ENCODE measurements at places on chromosomes 1 and 21. TPM values are rescaled to one million over a fixed set of nuclear protein-coding genes. Genes with fewer than 3 reads are reported as not detected.

Gene AUNIP
- not detected for total RNA-seq

Gene LRRIQ3
- 0.71 TPM for total RNA-seq

Gene RUNX1
- 39.6 TPM for total RNA-seq

Gene OR2T6
- total RNA-seq: not detected

Gene NBPF6
- total RNA-seq: not detected

Gene TTC24
- total RNA-seq: not detected

Gene KCNQ4
- 10.3 TPM for total RNA-seq

Gene FAM163A
- not detected for total RNA-seq

- no peak for DNase-seq
Measured at GRCh38 chr21:19565587-19565986, 1162.0 kb upstream of the TMPRSS15 start.

GRCh38 chr1:44237721-44238457, 24.6 kb downstream of the DMAP1 start:
- DNase-seq: peak; percentile 87

DNA sequence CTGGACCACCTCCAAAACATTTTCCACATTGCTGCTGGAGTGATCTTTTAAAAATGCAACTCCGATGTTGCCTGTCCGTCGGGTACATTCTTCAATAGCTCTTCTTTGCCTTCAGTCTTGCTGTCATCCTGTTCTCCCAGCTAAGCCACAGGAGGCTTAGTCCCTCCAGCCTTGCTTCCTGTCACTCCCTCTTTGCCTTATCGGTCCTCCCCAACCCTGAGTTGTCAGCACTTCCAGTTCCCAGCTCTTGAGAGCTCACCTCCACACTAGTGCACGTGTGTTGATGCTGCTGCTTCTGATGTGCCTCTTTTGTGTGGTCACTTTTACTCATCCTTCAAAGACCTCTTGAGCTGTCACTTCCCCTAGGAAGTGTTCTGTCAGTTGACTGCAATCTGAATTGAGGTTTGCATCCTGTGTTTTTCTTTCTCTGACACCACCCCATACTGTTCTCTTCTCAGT, 15.3 kb downstream of the UCK2 start:
- no peak for DNase-seq

- no peak for DNase-seq
Measured at GRCh38 chr1:56904663-56905397, 50.2 kb downstream of the C8A start.

DNA sequence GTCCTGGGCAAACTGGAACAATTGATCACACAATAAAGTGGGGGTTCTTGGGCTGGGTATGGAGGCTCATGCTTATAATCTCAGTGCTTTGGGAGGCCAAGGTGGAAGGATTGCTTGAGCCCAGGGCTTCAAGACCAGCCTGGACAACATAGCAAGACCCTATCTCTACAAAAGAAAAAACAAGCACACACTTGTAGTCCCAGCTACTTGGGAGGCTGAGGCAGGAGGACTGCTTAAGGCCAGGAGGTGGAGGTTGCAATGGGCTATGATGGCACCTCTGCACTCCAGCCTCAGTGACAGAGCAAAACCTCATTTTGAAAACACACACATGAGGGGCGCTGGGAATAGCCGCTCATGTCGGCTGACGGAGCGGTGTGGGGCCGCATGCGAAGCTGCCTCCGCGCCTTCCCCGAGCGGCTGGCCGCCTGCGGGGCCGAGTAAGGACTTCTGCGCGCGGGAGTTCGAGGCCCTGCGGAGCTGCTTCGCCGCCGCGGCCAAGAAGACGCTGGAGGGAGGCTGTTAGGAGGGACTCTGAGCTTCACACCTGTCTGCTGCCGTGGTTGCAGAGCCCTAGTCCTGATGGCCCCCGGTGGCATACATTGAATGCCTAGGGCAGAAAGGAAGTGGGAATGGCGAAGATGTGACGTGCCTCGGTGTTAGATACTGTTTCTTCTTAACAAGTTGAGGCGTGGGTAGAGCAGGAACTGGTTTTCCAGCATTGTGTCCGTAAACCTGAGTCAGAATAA, 59.5 kb downstream of the ACBD3 start:
- DNase-seq: peak; percentile 76

DNA sequence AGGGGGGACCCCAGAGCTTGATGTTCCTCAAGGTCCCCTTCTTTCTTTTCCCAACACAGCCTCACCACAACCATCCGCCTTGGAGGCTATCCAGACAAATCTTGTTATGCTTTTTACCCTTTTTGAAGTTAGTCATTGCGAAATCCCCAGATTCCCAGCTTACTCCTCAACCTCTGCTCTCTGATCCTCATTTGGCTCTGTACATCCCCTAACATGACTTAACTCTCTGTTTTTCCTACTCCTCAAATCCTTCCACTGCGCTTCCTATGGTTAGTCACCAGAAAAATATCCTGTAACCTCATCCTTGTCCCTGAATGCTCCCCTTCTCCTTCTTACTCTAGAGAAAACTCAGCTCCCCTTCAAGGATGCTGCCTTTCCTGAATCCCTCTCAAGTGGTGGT, 189.1 kb upstream of the POU3F1 start:
- DNase-seq: no peak

- no peak for DNase-seq
Measured at GRCh38 chr1:146001709-146002108, 5.3 kb upstream of the TXNIP start.

DNA sequence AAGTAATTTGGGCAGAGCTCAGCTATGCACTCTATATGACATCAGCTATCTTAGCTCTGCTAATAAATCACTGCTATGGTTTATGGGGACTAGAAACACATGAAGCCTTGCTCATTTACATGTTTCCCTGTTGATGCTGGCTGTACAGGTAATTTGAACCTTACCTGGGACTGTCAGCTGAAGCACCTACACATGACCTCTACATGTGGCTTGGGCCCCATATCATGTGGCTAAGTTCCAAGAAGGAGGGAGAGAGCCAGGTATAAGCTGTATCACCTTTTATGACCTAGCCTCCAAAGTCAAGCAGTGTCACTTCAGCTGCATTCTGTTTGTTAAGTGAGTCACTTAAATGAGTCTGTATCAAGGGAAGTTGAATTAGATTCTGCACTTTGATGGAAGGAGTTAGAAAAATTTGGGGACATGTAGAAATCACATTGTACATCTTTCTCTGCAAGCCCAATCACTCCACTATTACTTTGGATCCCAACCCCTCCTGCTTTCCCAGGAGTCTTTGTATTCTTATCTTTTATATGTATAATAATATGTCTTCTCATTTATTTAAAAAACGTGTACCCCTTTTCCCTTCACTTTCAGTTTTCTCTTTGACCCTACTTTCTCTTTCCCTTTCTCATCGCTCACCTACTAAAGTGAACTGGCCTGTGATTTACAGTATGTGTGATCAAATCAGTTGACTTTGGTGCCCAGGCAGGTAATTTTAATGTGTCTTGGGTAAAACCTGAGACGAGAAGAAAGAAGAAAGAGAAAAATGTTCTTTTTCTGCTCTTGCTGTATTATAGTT, 53.4 kb upstream of the PRKACB start:
- no peak for DNase-seq

- no peak for DNase-seq
Measured at GRCh38 chr1:112935461-112936111, 20.4 kb downstream of the SLC16A1 start.

GRCh38 chr1:185654199-185654951, 79.8 kb upstream of the HMCN1 start:
- DNase-seq: no peak

DNA sequence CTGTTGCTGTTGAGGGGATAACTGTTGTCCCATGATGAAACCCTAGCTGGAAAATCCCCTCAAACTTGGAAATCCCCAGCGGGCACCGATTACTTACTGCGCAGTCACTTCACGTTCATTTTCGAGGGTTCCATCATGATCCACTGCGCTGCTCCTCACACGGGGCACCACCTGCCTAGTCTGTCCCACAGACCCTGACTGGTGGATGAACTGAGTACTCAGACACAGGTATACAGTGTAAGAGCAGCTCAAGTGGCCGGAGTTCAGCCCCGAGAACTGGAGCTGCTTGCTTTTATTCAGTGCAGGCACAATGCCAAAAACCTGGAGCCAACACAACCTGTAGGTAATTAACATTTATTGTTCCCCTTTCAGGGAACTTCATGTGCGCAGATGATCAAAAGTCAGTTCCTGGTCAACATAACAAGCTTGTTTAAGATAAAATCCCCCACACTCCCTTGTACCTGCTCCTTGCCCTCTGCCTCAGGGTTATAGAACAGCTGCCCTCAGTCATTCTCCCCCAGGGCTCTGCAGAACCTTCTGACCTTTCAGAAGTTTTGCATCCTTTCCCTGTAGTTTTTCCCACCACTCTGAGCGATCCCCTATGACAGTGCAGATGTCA, 46.5 kb upstream of the PRELP start:
- DNase-seq: no peak

- DNase-seq: no peak
Measured at GRCh38 chr1:17521946-17522612, 17.4 kb upstream of the ARHGEF10L start.

GRCh38 chr1:20666804-20667203, 5.6 kb upstream of the DDOST start:
- no peak for DNase-seq

DNA sequence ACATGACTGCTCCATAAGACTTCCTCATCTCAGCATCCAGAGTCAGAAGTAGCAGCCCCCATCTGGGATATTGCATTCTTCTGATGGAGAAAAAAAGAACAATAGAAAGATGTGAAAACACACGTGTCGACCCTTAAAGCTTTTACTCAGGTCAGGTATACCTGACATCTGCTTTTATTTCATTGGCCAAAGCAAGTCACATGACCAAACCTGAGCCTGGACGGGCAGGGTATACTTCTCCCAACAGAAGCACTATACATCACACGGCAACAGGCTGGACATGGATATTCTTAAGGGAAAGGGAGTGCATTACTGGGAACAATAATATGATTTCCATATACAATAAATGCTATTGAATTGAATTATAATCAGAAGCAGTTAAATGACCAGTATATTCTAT, 243.3 kb downstream of the LMO4 start:
- no peak for DNase-seq

DNA sequence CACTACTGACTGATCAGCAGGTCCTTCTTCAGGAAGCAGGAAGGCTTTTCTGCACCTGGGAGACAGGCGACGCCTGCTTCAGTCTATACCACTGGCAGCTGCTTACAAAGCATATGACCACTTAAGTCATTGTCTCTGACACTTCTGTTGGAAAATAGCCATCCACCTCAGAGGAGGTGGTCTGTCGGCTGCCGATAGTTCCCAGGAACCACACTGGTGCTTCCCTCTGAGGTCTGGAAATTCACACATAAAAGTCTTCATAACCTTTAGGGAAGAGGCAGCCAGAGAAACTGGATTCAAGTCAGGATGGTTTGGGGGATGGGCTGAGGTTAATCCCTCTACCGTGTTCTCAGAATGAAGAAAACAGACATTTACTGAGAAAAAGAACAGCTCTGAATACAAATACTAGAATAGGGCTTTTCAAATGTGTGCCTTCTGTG, 15.6 kb upstream of the SRP9 start:
- no peak for DNase-seq

GRCh38 chr1:88847643-88848042, 43.7 kb downstream of the GTF2B start:
- no peak for DNase-seq

DNA sequence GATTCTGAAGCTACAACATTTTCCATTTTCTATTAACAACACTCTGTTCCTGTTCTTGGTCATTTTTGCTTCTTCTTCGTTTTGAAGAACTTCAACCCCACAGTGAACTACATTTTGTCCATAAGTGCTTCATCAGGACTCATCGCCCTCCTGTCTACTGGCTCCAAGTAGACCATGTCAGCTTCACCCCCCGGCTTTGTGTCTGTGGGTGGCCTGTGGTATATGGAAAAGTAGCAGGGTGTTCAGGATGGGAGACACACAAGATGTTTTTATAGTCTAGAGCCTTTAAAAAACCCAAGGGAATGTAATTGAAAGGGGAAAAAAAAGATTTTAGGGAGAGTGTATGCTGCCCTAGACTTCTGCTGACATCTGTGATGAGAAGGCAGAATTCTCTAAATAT, 46.1 kb downstream of the GIPC2 start:
- DNase-seq: no peak

All from posterior vena cava (tissue), 2 donors.